ENCODE measurements at places on chromosomes 2 and 18. TPM values are rescaled to one million over a fixed set of nuclear protein-coding genes. Genes with fewer than 3 reads are reported as not detected.
A peak's percentile ranks its signal among the peaks of the same experiment; 100 is the strongest.

Gene MARCHF4
- total RNA-seq: 49.1 TPM

Gene COL4A3
- total RNA-seq: not detected

Gene ACTR1B
- 65.9 TPM for total RNA-seq

Gene NCKAP5
- 0.24 TPM for total RNA-seq

Gene RGPD4
- total RNA-seq: not detected

DNA sequence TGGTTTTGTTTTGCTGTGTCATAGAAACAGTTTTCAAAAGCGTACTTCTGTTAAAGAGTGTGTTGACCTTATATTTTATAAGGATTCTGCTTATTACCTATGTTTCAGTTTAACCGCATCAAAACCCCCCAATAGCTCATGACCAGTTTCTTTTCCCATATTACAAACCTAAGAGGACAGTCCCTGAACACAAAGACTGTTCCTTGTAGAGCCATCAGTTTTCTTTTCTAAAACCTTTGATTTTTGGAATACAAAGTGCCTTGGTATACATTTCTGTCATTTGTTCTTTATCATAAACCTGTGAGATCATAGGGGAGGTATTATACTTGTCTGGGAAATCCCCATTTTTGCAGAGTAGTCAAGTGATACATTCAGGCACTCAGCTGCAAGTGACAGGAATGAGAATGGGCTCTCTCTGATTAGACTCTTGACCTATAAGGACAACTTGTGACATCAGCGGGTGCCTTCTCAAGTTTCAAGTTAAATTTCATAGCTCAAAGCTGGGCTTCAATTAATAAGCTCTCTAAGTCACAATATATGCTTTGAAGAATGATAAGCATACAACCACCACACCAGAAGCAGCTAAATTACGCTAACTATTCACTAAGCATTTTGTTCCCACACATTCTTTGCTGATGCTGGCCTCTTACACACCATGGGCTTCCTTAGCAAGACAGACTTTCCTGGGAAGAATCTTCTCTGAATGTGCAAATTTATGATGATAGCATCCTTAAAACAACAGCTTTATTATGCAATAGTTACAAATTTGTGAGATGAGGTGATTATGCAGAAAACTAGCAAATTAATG, 97.5 kb upstream of the CD302 start:
- peaks cover 12% of the 10 kb centered on the region for H3K4me1 ChIP-seq
- no peak overlapping the region for H3K4me3 ChIP-seq
- DNase-seq: no peak
- no peaks in the 10 kb centered on the region for H3K36me3 ChIP-seq
- no peak overlapping the region for H3K27ac ChIP-seq
- H3K27me3 ChIP-seq: peaks cover 5% of the 10 kb centered on the region

- no peaks in the 10 kb centered on the region for H3K27me3 ChIP-seq
- no peak overlapping the region for H3K4me3 ChIP-seq
- DNase-seq: peak; percentile 43
- 0 out of 2 replicates have a peak, but pooled peaks cover 13% of the 10 kb centered on the region for H3K36me3 ChIP-seq
Measured at GRCh38 chr2:55311444-55311870, 42.4 kb upstream of the MTIF2 start.

- no peaks in the 10 kb centered on the region for H3K4me1 ChIP-seq
- DNase-seq: no peak
- H3K4me3 ChIP-seq: no peak overlapping the region
- no peak overlapping the region for H3K27ac ChIP-seq
- H3K27me3 ChIP-seq: no peaks in the 10 kb centered on the region
- peaks cover 11% of the 10 kb centered on the region for H3K36me3 ChIP-seq
Measured at GRCh38 chr2:182729710-182730339, 13.8 kb downstream of the DNAJC10 start.

DNA sequence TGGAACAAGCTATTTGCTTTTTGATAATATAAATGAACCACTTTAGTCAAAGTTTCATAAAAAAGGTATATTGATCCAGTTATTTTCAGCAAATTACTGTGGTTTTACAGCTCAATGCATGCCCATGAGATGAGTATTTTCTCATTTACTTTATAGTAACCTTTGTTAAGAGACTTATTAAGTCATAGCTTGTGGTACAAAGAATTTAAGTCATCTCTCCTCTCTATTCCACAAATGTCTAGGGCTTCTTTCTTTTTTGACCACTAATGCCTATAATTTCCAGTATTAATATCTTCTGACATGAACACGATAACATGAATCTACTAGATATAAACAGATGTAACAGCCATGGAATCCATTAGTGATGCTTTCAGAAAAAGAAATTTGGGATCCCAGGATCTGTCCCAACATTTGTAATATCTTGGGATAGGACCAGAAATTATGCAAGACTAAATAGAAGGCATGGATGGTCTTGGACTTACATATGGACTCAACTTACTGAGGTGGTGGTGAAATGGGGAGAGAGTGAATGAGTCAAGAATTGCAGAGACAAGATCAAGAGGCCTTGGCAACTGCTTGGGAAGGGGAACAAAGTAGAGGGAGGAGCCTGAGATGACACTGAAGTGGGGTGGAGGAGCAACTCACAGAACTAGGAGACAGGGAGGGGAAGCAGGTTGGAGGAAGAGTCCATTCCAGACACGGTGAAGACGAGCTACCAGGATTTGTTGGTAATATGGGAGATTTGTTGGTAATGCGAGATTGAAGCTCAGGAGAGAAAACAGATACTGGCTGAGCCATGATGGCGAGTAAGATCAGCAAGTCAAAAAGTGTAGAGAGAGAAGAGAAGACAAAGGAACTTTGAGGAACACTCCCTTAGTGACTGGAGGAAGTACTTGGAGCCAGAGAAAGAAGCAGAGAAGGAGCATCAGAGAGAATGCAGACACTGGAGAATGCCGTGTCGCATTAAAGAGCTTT, 42.4 kb upstream of the KDM3A start:
- no peaks in the 10 kb centered on the region for H3K36me3 ChIP-seq
- no peak for DNase-seq
- H3K27me3 ChIP-seq: peaks cover 23% of the 10 kb centered on the region
- no peak overlapping the region for H3K4me3 ChIP-seq
- H3K27ac ChIP-seq: no peak overlapping the region
- H3K4me1 ChIP-seq: peaks cover 5% of the 10 kb centered on the region

- peaks cover 12% of the 10 kb centered on the region for H3K36me3 ChIP-seq
- no peak overlapping the region for H3K27ac ChIP-seq
- 0 out of 2 replicates have a peak, but pooled peaks cover 2% of the 10 kb centered on the region for H3K27me3 ChIP-seq
Measured at GRCh38 chr2:133713049-133713580, 144.9 kb upstream of the NCKAP5 start.

- H3K27ac ChIP-seq: no peak overlapping the region
- no peak overlapping the region for H3K4me3 ChIP-seq
- H3K27me3 ChIP-seq: no peaks in the 10 kb centered on the region
- H3K36me3 ChIP-seq: peaks cover 19% of the 10 kb centered on the region
- no peak for DNase-seq
- no peaks in the 10 kb centered on the region for H3K4me1 ChIP-seq
Measured at GRCh38 chr18:78393086-78393862, 586.3 kb upstream of the SALL3 start.

All from HFFc6 (cell line).